Activated T-cell treated with anti-CD3 and anti-CD28 coated beads for 48 hours (primary cell): ENCODE measurements at places on chromosomes 3 and 15.

- no peak for DNase-seq
Observed at GRCh38 chr3:94336046-94336753, 273.3 kb downstream of the NSUN3 start.

- no peak for DNase-seq
Observed at GRCh38 chr3:19885468-19885867, 48.5 kb downstream of the EFHB start.

GRCh38 chr3:159929171-159930141 is 59.2 kb upstream of the IL12A start:
- DNase-seq = no peak

- no peak for DNase-seq
Observed at GRCh38 chr15:47516972-47517371, 200.3 kb upstream of the SEMA6D start.

- no peak for DNase-seq
Observed at GRCh38 chr3:149663966-149664365, 6.1 kb upstream of the WWTR1 start.

DNA sequence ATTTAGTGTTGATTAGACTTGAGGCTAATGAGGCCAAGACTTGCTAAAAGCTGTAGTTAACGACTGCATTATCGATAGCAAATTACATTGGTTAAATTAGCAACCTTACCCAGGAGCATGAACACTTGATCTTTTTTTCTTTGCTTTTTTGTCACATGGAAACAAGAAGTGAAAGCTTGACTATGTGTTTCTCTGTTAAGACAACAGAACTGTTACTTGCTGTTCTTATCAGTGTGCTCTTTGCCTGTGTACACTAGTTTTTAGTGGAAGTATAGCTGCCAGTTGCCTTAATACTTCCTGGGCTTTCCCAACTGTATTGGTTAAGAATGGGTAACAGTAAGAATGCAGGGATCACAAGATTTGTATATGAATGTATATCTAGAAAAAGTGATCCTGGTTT is 625.5 kb downstream of the NAALADL2 start:
- DNase-seq = no peak

DNA sequence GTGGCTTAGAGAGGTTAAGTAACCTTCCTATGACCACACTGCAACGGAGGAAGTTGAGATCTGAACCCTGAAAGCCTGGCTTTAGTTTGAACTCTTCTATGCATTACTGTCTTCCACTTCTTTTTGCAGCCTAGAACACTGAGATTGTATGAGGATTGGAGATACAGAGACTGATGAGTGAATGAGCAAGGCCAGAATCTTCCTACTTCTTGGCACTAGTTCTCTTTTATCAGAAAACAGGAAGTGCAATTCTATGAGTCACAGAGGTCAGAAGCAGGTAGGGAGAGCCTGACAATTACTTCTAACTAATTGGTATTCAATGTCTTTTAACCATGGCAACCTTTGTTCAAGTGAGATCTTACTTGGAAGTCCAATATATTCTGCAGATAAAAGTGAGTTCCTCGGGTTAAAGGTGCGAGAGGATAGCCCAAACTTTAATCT is 219.0 kb downstream of the SHQ1 start:
- DNase-seq = no peak

- DNase-seq = no peak
Observed at GRCh38 chr15:46344915-46345314, 710.1 kb downstream of the SQOR start.

DNA sequence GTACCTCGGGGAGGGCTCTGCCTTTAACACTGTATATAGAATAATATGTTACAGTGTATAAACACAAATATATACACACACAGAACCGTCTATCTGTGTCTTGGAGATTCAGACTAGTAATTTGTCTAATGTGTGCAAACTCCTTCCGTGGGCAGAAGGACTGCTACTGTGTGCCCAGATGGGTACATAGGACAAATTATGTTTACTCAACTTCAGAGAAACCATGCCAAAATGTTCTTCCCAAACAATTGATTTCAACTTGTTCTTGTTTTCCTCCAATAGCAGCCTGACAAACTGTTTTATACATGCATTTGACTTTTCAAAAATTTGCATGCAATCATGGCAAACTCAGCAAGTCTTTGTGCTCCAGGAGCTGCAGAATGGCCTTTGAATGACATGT is 97.5 kb downstream of the FRMD5 start:
- no peak for DNase-seq
